Fibroblast of upper back skin (primary cell): ENCODE measurements at places on chromosomes 2 and 18.

- DNase-seq, result no peak
Measured at GRCh38 chr2:234102112-234102511, 51.6 kb downstream of the SPP2 start.

- no peak for DNase-seq
Measured at GRCh38 chr2:181241797-181242196, 215.4 kb upstream of the ITGA4 start.

DNA sequence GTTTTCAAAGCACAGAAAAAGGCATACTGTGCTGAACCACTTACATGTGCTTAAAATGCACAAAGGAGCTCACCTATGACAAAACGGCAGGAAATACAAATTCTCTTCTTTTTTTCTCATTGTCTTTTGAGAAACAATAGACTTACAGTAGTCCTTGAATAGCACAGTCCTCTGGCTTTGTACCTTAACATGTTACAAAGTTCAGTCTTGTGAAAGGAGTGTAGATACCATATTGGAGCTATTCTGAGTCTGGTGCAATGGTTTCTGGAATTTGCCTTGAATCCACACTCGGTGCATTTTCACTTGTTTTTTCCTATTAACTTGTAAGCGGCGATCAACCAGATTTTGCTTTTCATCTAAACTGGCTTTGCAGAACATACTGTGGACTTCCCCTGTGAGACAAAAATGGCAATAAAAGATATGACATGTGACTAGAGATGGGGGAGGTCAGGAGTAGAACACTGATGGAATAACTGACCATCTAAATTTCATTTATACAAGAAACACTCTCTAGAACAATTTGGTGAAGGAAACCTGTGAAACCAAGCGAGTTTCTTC is 109.7 kb downstream of the METTL8 start:
- no peak for DNase-seq

DNA sequence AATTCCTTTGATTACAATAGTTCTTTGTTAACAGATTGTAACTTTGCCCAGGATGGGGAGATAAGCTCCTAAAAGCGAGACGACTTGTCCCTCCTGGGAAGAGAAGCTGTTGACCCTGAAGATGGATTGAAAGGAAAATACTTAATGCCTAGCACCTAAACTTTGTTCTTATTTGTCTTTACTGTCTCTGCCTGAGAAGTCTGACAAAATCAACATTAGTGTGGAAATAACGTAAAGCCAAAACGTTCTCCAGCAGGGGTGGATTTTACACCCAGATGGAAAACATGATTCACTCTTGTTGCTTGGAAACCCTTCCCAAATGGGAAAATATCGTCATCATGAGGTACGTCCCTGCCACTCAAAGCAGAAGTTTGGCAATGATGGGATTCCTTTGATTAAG is 450.1 kb downstream of the SLC4A3 start:
- DNase-seq, result peak; percentile 82

DNA sequence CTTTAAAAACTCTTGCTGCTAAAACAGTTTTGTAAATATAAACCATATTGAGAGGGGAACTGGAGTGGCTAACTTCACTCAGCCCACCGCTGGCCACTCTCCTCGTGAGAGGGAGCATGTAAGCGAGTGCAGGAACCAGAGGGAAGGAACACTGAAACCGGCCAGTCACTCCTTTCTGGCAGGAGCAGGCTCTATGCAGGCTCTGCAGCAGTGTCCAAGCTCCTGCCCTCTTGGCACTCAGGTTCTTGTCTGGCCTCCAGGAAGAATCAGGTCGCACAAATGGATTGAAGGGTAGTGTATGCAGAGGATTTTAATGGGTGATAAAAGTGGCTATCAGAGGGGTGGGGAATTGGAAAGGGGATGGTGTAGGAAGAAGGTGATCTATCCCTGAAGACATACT is 157.7 kb downstream of the TMX3 start:
- no peak for DNase-seq

DNA sequence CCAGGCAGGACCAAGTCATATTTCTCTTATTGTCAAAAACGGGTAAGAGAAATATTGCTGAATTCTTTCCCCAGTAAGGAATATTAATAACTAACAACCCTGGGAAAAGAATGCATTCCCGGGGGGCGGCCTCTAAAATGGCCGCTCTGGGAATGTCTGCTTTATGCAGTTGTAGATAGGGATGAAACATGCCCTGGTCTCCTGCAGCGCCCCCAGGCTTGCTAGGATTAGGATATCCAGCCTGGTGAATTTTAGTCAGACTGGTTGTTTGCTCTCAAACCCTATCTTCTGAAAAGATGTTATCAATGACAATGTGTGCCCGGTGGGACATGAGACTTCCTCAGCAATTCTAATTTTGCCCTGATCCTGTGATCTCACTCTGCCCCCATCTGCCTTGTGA is 448.1 kb downstream of the PTH2R start:
- DNase-seq, result no peak
